K562 (cell line): ENCODE measurements at places on chromosomes 4 and X. TPM values are rescaled to one million over a fixed set of nuclear protein-coding genes. Genes with fewer than 3 reads are reported as not detected.

DNA sequence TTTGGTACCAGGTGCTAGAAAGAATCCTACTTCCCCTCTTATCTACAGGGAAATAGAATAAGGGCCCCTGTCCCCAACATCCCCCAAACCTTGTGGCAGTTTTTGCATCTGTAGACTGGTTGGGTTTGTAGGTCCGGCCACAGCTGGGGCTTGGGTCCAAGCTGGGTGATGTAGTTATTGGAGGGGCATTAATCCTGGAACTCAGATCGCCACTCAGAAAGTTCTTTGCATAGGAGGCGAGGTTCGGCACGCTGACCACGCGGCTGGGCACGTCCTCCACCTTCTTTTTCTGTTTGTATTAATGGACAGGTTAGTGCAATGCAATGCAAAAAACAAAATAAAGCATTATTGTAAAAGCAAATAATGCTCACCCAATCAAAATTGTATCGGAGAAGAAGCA is 19.2 kb downstream of the MED28 start:
- no peaks in the 10 kb centered on the region for H3K27me3 ChIP-seq
- H3K27ac ChIP-seq = no peak overlapping the region
- DNase-seq = no peak
- H3K36me3 ChIP-seq = peaks cover 72% of the 10 kb centered on the region
- 0 out of 3 replicates have a peak, but pooled peaks cover 3% of the 10 kb centered on the region for H3K4me1 ChIP-seq

- no peaks in the 10 kb centered on the region for H3K36me3 ChIP-seq
- no peaks in the 10 kb centered on the region for H3K27me3 ChIP-seq
- peak; percentile 11 for DNase-seq
- no peak overlapping the region for H3K27ac ChIP-seq
- H3K4me3 ChIP-seq = no peak overlapping the region
These were observed 130.4 kb upstream of the RADX start for GRCh38 chrX:106481341-106481740.

DNA sequence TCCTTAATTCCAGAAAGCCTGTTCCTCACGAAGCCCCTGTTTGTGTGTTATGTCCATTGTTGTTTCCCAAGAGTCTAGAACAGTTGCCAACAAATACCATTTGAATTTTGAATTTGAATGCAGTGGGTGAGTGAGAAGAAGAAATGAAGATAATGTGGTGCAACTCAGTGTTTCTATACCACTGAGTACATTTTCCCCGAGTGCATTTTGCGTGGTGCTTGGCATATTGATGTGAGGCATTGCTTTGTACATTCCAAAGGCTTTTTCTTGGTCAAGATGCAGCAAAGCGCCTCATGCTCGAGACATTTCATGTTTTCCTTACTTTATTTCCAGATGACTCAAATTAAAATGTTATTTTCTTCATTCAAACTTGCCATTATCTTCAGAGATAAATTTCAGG is 253.1 kb upstream of the RPS6KA3 start:
- DNase-seq = no peak
- H3K4me1 ChIP-seq = no peaks in the 10 kb centered on the region
- H3K27me3 ChIP-seq = no peaks in the 10 kb centered on the region
- H3K27ac ChIP-seq = no peak overlapping the region
- no peak overlapping the region for H3K4me3 ChIP-seq

GRCh38 chr4:142373610-142374009 is 472.5 kb downstream of the INPP4B start:
- no peaks in the 10 kb centered on the region for H3K36me3 ChIP-seq
- H3K4me3 ChIP-seq = no peak overlapping the region
- no peak for DNase-seq

DNA sequence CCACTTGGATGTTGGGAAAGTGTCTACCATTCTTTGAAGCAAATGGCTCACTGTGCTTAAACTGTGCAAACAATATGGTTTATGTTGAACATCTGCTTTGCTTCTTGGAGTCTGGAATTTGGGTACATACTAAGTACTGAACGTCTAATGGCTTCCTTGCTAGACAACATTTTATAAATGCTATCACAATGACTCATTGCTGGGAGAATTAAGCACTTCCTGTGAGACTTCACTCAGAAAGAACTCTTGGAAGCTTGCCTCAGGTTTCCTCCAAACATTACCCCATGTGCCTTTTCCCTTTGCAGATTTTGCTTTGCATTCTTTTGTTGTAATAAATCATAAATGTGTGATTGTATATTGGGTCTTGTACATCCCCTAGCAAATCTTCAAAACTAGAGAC is 139.7 kb downstream of the PACRGL start:
- H3K27me3 ChIP-seq = no peaks in the 10 kb centered on the region
- no peaks in the 10 kb centered on the region for H3K36me3 ChIP-seq
- DNase-seq = no peak
- H3K27ac ChIP-seq = no peak overlapping the region

DNA sequence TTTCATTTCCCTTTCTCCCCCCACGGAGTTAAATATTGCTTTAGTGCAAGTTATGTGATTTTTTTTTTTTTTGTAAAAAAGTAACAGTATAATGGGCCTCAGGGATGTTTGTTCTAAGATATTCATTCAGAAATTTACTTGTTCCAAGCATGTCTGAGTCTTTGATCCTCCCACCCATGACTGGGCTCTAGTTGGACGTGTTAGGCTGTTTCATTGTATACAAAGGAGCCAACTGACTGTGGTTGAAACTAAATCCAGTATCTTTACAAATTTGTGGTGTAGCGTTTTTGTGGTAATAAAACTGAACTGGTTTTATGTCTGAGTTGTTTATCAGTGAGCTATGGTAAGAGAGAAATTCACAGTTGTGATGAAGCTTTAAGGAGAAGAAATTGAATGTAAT is 74.1 kb downstream of the DOCK11 start:
- no peaks in the 10 kb centered on the region for H3K27me3 ChIP-seq
- no peaks in the 10 kb centered on the region; the same call in 1 of the 2 replicates for H3K4me1 ChIP-seq
- peaks cover 84% of the 10 kb centered on the region for H3K36me3 ChIP-seq
- no peak for DNase-seq

DNA sequence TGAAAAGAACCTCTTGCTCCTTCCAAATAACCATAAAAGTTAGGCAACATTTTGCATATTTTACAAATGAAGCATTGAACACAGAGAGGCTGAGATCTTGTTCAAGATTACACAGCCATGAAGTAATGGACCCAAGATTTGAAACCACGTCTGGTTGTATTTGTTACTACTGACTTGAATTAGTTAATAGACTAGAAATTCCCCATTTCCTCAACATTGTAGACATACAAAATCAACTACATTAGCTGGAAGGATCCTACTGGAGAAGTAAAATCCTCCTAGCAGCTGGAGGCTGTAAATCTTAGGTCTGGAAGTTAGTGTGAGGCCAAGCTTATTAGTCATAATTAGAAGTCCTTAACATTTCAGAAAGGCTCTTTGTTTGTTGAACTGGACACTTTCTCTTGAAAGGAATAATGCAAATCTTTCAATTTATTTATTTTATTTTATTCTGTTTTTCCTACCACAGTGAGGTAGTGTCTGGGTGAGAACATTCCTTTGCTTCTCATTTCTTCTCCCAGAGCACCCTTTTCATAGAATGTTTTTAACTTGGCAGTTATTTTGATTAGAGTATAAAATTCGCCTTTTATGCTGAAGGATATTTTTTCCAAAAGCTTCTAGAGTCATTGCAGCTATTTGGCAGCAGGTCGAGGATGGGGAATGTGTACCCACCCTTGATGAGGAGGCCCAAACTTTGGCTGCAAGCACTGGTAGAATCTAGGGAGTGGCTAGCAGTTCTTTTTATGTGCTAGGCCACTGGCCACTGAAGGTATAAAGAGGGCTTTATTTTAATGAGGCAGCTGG is 62.0 kb upstream of the CLNK start:
- no peaks in the 10 kb centered on the region for H3K36me3 ChIP-seq
- DNase-seq = no peak
- no peaks in the 10 kb centered on the region for H3K27me3 ChIP-seq
- no peak overlapping the region for H3K27ac ChIP-seq
- no peak overlapping the region for H3K4me3 ChIP-seq

The EMCN gene
- total RNA-seq = not detected in 2 replicates

DNA sequence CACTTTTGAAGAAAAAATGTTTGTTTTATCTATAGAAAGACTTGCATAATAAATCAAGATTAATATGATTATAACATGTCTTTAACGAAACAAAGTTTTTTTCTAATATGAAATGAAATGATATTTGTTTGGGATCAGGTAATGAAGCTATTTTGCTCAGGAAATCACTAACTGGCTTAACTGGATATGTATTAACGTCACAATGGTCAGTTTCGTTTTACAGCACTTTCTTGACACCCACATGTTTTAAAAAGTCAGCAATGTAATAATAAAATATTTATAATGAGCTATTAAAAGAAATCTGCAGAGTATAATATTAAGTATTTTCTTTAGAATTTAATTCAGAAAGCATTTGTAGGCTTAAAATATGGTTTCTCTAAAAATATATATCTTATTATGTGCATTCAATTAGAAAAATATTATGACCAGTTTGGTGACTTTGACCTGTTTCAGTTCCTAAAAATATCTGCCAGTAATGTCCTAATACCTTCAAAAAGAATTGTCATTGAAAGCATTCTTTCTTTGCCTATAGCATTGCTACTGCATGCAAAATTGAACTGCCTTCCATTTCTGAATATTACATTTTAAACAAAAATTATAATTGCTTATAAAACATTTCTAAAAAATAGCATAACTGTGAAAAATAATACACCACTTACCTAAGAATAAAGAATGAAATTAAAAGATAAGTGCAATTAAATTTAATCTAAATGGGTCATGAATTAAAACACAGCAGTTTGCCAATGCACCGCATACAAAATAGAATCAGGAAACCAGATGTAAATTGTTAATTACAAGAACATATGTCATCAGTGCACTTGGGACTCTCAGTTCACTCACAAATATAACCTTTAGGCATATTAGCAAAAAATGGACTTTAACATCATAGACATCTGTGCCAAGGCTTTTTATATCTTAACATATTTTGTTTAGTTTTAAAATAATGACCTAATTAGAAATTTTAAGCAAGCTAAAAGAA is 31.6 kb downstream of the TIGD2 start:
- DNase-seq = no peak
- no peaks in the 10 kb centered on the region for H3K36me3 ChIP-seq
- no peak overlapping the region for H3K27ac ChIP-seq
- H3K4me1 ChIP-seq = no peaks in the 10 kb centered on the region
- no peaks in the 10 kb centered on the region for H3K27me3 ChIP-seq

The CT45A3 gene
- total RNA-seq = 1.2 TPM in 1 of 2 replicates, not detected in the other

DNA sequence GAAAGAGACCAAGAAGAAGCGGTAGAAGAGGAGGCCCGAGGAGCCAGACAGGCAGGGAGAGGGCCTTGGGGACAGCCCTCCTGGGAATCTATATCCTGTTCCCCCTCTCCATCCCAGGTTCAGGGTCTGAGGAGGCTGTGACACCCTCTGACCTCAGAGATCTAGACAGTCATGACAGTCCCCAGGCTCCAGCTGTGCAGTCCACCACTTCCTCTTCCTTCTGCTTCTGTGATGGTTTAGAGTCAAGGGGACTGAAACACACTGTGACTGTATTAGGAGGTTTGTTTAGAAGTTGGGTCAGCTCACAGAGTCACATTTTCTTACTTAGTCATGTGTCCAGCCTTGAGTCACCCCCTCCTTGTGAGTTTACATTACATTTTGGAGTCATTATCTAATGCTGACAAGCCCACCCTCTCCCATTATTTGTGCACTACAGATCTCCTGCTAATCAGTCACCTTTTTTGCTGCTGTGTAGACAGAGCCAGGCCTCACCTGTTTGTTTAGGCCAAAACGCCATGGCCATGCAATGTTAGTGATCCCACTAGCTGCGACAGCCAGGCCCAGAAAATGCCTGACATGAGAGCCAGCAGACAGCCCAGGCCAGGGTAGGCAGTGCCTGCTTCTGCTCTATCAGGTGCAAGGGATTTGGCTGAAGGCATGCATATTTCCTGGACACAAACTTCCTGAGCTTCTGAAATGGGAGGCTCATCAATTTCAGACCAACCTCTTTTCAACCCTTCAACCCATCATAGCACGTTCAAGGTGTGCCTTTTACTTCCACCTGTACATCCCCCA is 26.0 kb downstream of the MANBA start:
- DNase-seq = peak; percentile 15
- H3K4me3 ChIP-seq = no peak overlapping the region
- H3K27me3 ChIP-seq = no peaks in the 10 kb centered on the region
- H3K36me3 ChIP-seq = no peaks in the 10 kb centered on the region; the same call in 2 of the 3 replicates

The DUX4 gene
- not detected in 2 replicates for total RNA-seq

- H3K4me3 ChIP-seq = no peak overlapping the region
- peaks cover 64% of the 10 kb centered on the region for H3K36me3 ChIP-seq
- no peak overlapping the region for H3K27ac ChIP-seq
- H3K4me1 ChIP-seq = no peaks in the 10 kb centered on the region
These were observed 234.7 kb downstream of the OR13H1 start for GRCh38 chrX:131778269-131779218.

- H3K27ac ChIP-seq = peak overlapping the region; percentile 74
- peaks cover 59% of the 10 kb centered on the region for H3K4me1 ChIP-seq
- DNase-seq = no peak
These were observed 2.4 kb downstream of the ZFYVE28 start for GRCh38 chr4:2415881-2416563.

- no peaks in the 10 kb centered on the region for H3K27me3 ChIP-seq
- H3K4me1 ChIP-seq = no peaks in the 10 kb centered on the region
- no peak overlapping the region for H3K27ac ChIP-seq
- H3K4me3 ChIP-seq = no peak overlapping the region
These were observed 310.2 kb downstream of the FAT4 start for GRCh38 chr4:125624951-125625350.

- H3K27ac ChIP-seq = no peak overlapping the region
- H3K4me3 ChIP-seq = no peak overlapping the region
- DNase-seq = no peak
- H3K27me3 ChIP-seq = peaks cover 4% of the 10 kb centered on the region; the same call in 1 of the 3 replicates
These were observed 10.1 kb upstream of the DAPP1 start for GRCh38 chr4:99806545-99806944.

The VSIG1 gene
- not detected in 2 replicates for total RNA-seq

DNA sequence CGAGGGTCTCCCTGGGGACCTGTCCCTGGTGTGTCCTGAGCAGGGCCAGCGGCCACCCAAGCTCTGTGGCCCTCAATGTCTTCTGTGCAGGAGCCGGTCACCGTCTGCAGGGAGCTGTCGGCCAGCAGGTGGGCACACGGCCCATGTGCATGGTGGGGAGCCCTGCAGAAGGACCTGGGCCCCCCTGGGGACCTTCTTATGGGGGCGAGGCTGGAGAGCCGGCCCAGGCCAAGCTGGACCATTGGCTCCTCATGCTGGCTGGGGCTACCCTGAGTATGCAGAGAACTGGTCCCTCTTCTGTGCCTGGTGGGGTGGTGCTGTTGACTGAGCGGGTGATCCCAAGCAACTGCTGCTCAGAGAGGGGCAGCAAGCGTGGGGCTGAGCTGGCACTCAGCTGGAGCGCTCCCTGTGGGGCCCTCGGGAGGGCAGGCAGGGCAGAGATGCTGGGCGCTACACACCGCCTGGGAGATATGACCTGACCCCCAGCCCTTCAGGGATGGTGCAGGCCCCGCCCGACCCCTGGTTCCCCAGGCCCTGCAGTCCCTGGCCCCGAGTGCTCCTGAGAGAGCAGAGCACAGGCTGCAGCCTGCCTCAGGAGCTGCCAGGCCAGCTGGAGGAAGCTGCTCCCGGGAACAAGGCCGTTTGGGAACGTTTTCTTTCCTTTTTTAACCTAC is 14.8 kb downstream of the NAT8L start:
- no peak overlapping the region for H3K27ac ChIP-seq
- no peaks in the 10 kb centered on the region for H3K36me3 ChIP-seq
- H3K4me3 ChIP-seq = no peak overlapping the region
